ENCODE measurements at places on chromosomes 2 and 18. TPM values are rescaled to one million over a fixed set of nuclear protein-coding genes. Genes with fewer than 3 reads are reported as not detected.

SERPINB13 gene
- not detected for total RNA-seq

TSGA10 gene
- total RNA-seq: 0.54 TPM

GALNT14 gene
- total RNA-seq: not detected

CSRNP3 gene
- total RNA-seq: 0.72 TPM

UGT1A10 gene
- total RNA-seq: not detected

MFSD6 gene
- 8.1 TPM for total RNA-seq

CRYGD gene
- not detected for total RNA-seq

FOSL2 gene
- 31.4 TPM for total RNA-seq

TMEM247 gene
- total RNA-seq: not detected

SPEG gene
- total RNA-seq: 7.8 TPM

MYO3B gene
- not detected for total RNA-seq

CCDC74B gene
- total RNA-seq: 3.9 TPM

HOXD8 gene
- not detected for total RNA-seq

GPR155 gene
- 4.4 TPM for total RNA-seq

GIGYF2 gene
- 52.5 TPM for total RNA-seq

RAD51AP2 gene
- not detected for total RNA-seq

NYAP2 gene
- not detected for total RNA-seq

CDH19 gene
- not detected for total RNA-seq

TSPYL6 gene
- total RNA-seq: not detected

CPS1 gene
- 20.1 TPM for total RNA-seq

LCT gene
- under 0.01 TPM for total RNA-seq

NT5C1B gene
- not detected for total RNA-seq

GTF2A1L gene
- not detected for total RNA-seq

ZSWIM2 gene
- total RNA-seq: not detected

HOXD11 gene
- not detected for total RNA-seq
